ENCODE measurements at places on chromosomes 5 and 9. TPM values are rescaled to one million over a fixed set of nuclear protein-coding genes. Genes with fewer than 3 reads are reported as not detected.

PAPPA gene
- total RNA-seq, result 33.4 TPM

- DNase-seq, result no peak
Measured at GRCh38 chr5:125059255-125060002, 313.0 kb upstream of the ZNF608 start.

- DNase-seq, result peak; percentile 24
Measured at GRCh38 chr5:11607944-11608483, 296.2 kb downstream of the CTNND2 start.

DNA sequence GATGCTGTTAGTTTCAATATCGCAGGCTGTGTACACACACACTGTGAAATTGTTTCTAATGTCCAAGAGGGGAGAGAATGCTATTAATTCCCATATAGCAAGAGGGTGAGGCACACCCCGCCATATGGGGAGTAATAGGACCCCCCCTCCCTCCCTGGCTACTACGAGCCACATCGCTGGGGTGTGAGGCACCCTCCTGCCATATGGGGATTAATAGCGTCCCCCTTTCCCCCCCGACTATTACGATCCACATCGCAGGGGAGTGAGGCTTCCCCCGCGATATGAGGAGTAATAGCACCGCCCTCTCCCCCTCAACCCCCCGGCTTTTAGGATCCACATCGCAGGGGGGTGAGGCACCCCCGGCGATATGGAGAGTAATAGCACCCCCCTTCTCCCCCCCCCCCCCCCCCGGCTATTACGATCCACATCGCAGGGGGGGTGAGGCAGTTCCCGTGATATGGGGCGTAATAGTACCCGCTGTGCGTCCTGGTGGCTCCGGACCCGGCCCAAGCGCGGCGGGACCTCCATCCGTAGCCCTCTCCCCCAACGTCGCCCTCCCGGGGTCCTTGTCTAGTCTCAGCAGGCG, 494 bp upstream of the STK32A start:
- no peak for DNase-seq

BAAT gene
- not detected for total RNA-seq

F2R gene
- total RNA-seq, result 265 TPM

DNA sequence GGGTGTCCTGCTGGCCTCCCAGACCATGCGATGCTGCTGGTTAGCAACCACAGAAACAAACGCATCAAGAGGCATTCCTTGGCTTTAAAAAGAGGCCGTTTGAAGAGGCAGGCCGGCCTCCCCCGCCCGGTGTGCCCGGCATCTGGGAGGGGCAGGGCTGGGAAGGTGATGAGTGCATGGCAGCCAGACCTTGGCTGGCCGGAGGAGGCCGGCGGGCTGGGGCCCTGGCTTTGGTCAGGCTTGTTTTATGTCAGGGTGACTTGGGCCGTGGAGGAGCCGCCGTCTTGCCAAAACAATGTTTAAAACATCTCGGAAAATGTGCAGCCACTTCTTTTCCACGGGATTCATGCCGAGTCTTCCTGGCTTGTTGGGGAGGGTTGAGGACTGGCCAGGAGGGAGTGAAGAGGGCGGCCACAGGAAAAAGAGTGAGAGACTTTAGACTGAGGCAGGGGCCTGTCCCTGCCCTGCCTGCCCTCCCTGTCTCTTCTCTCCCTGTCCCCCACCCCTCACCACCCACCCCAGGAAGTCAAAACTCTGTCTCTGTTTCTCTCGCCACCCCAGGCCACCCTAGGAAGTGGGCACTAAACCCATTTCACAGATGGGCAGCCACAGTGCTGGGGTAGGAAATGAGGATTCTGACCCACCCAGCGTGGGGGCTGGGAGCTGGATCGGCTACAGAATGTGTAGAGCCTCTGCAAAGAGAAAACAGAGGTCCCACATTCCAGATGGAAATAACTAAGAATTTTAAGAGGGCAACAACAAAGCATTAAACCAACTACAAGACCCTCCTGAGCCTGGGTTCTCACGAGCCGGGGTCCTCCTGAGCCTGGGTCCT, 143.0 kb downstream of the RXRA start:
- peak; percentile 44 for DNase-seq

PCDHGA3 gene
- total RNA-seq, result 1.5 TPM

PCDHGC4 gene
- total RNA-seq, result 3.0 TPM

NFIL3 gene
- total RNA-seq, result 70.1 TPM

DNA sequence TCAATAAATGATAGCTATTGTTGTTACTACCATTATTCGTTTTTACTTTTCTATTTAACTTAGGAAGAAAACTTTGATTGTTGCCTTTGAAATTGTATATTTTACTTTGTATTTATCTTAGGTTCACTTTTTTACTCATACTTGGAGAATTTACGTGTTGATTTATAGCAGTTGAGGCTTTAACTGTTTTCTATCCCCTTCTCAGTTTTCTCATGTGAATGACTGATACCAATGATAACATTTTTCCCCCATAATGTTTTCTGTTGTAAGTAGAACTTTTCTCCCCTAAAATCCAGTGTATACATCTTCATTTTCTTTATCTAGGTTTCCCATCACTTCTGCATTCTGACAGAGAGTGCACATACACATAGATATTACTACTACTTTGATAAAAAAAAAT, 54.4 kb downstream of the FSD1L start:
- DNase-seq, result no peak

Measured in fibroblast of lung (primary cell).